ENCODE measurements at places on chromosomes 6 and 20.

GRCh38 chr6:109024784-109025183 is 69.9 kb downstream of the SESN1 start:
- no peak for DNase-seq

DNA sequence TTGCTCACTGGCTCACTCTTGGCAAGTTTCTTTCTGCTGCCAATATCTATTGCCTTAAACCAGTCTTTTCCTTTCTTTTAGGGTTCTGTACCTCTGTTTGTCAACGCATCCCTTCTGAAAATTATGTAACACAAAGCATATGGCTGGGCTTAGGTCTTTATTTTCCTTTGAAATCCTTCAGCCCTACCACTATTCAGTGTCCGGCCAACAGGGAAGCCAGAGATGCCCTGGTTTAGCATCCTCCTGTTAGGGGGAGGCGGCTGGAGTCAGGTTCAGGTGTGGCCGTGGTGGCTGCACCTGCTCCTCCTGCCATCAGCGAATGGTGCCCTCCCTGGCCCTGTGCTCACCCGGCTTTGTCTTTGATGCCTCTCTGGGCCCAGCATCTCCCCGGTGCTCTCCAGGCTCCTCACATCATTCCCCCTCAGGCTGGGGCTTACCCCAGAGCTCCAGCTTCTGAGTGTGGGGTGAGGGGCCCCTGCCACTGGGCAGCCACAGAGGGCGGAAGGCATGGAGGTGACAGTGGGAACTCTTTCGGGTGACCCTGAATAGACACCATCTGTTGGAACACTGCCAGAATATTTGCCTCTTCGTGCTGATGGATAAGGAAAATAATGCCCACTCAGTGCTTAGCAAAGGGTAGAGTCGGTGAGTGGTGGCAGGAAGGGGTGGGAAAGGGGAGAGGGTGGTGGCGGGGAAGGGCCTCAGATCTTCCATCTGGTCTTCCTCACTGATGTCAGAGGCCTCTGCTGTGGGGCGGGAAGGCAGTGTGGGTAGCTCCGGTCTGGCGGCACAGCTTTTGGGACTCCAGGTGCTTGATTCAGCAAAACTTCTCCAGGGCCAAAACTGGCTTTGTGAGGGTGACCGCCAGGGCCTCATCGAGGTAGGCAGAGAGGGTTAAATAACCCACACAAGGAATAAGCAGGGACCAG is 97.2 kb downstream of the DACT2 start:
- DNase-seq = no peak

DNA sequence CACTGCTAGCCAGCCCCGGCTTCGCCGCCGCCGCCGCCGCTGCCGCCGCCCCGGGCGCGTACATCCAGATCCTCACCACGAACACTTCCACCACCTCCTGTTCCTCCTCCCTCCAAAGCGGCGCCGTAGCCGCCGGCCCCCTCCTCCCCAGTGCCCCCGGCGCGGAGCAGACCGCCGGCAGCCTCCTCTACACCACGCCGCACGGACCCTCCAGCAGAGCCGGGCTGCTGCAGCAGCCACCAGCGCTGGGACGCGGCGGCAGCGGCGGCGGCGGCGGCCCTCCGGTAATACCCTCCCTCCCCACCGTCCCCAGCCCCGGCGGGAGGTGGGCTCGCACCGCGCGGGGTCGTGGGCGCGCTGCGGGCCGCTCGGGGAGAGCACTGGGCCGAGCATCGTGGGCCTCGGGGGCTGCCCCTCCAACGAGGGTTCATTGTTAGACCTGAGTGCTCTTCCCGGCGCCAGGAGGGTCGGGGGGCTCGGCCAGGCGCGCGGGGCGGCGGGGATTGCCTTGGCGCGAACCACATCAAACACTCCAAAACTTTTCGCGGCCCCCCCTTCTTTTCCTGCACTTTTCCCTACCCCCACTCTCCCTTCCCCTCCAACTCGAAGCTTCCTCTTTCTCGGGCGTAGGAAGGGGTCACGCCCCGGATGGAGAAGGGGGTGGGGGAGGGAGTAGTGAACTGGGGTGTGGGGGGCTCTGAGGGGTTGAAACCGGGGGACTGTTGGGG is 827 bp downstream of the E2F3 start:
- DNase-seq = peak; percentile 36

- DNase-seq = no peak
Observed at GRCh38 chr6:41975276-41975675, 33.7 kb upstream of the CCND3 start.

DNA sequence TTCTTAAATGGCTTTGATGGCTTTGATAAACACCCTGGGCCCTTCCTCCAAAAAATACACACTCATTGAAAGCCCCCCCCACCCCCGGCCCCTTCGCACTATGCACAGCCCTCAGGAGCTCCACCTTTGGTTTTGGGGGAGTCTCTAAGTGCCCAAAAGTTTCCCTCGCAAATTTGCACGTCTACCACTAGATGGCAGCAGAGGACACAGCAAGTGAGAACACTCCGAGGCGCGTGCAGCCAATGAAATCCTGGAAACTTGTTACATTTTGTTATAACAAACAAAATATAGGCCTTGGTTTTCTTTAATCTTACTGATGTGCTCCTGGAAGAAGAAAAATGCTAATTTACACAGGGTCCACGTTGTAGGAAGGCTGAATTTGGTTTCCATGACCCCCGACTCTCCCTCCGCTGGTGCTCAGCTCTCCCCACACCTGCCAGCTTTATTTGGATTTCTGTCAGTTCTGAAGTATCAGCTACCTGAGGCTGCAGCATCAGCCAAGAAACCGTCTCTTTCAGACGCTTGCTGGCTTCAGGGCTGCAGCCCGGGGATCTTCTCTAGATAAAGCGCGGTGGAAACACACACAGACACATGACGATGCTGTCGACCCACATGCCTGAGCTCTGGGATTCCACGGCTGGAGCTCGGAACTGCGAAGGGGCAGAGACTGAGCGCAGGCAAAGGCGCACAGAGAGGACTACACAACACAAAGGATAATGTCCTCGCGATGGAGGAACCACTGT is 148.3 kb upstream of the RPS6KA2 start:
- peak; percentile 78 for DNase-seq

DNA sequence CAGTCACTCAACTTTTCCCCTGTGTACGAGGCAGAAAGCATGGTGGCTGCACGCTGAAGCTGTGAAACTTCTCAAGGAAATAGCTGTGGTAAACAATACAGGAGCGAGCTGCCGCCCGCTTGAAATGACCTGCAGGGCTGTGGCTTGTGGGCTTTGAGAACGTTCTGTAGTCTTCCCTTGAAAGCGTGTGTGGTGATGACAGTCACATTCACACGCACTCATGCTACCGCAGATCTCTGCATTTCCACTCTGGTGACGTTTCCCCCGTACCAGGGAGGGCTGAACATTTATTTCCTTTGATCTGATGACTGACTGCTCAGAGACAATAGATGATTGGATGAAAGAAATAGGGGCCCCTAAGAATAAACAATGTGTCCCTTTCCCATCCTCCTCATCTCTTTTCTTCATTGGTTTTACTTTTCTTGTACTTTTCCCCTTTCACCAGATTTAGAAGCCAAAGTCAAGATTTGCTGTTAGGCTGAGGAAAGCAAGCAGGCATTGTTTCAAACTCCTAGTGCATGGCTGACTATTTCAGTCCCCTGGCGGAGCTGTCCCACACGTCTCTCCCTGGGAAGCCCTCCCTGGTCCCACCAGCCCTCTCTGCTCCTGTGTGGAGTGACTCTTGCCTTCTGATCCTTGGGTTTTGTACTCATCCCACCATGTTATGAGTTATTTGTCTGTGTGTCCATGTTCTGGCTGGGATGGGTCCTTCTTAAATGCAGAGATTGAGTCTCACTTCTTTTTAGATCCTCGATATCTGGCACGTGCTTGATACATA is 3.9 kb downstream of the SYTL3 start:
- no peak for DNase-seq

GRCh38 chr6:99473730-99474129 is 41.5 kb downstream of the USP45 start:
- DNase-seq = no peak

DNA sequence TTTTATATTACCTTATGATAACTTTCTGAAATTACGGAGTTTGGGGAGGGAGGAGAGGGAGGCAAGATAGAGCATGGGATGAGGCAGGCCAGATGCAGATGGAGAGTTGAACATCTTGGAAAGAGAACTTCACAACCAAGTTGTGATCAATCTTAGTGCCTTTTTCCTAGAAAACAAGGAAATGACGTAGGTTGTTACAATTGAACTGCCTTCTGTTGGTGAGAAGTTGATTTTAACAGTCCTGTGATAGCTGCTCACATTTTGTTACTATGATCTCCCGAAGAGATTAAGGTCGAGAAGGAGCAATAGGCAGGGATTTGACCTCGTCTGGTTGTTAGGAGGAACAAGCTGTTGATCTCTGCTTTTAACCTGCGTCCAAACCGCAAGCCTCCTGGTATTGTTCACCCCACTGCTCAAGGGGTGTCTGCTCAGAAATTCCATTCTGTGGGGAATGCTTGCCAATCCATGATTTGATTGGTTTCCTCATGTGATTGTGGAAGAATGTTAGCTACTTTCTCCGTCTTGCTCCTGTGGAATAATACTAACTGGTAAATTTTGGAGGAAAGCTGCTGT is 35.1 kb downstream of the TIAM2 start:
- no peak for DNase-seq

GRCh38 chr6:4853782-4854511 is 77.7 kb downstream of the CDYL start:
- no peak for DNase-seq

DNA sequence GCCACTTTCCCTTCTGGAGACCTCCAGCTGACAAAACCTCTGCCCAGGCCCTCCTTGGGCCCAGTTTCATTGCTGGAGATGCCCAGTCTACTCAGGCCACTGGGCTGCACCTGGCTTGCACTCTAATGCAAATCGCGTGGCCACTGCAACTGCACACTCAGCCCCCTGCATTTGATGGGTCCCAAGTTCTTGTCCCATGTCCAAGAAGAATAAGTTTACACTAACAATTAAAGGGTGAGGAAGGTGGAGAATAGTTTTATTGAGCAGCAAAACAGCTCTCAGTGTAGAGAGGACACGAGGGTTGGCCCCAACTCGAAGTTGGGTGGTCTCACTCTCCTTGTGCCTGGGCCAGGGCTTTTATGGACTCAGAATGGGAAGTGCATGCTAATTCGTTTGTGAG is 31.9 kb upstream of the THEMIS start:
- DNase-seq = no peak

GRCh38 chr6:88301888-88302768 is 136.0 kb upstream of the CNR1 start:
- no peak for DNase-seq

DNA sequence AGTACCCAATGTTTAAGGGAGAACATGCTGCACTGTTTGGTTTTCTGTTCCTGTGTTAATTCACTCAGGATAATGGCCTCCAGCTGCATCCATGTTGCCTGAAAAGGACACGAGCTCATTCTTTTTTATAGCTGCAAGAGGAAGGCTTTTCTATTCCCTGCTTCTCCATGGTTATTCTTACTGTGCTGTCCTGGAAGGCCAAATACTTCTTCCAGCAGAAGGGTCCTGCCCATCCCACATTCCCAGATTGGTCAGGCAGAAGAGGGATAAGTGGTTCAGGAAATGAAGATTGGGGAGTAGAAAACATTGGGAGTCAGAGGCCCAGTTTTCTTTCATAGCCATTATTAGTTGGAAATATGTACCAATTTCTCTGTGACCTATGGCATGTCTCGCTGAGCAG is 122.4 kb downstream of the TCP11 start:
- DNase-seq = no peak

Measured in HuH-7 (cell line).